ENCODE measurements at places on chromosomes 1 and 21.

DNA sequence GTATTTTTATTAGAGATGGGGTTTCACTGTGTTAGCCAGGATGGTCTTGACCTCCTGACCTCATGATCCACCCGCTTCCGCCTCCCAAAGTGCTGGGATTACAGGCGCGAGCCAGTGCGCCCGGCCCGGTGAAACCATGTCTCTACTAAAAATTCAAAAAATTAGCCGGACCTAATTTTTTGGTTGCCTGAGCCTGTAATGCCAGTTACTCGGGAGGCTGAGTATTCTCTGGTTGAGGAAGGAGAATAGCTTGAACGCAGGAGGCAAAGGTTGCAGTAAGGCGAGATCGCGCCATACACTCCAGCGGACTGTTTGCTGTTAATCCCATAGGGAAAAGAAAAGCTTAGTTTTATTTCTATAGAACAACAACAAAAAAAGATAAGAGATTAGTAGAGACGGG lies 29.9 kb upstream of the HJV start:
- DNase-seq = no peak

GRCh38 chr1:153548722-153549688 lies at the start of gene S100A3:
Gene S100A3 (minus strand): TSS chr1:153549258. CDS start chr1:153548485, 773 bp downstream.
- no peak for DNase-seq

- DNase-seq = no peak
Measured at GRCh38 chr1:244802041-244802440, 33.4 kb upstream of the COX20 start.

- no peak for DNase-seq
Measured at GRCh38 chr1:153049211-153049610, 8.1 kb downstream of the SPRR2A start.

GRCh38 chr1:193105821-193106177 lies 585 bp upstream of the GLRX2 start:
- DNase-seq = no peak

DNA sequence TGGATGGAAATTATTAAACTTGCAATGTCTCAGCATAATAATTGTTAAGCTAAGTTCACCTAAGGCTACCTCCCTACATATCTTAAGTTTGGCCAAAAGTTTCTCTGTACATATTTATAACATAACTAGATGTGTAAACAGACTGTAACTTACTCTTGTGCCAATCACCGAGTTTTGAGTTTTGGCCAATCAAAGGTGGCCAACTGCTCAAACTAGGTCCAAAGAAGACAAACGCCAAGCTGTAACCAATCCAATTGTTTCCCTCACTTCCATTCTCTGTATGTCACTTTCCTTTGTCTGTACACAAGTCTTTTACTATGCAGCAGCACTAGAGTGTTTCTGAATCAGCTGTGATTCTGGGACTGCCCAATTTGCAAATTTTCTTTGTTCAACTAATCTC lies 197.8 kb downstream of the LYPLAL1 start:
- no peak for DNase-seq

GRCh38 chr1:226904772-226905171 lies 34.4 kb downstream of the PSEN2 start:
- no peak for DNase-seq

GRCh38 chr1:224488806-224489499 lies 54.4 kb upstream of the WDR26 start:
- peak; percentile 29 for DNase-seq

GRCh38 chr1:24336075-24336474 lies 16.9 kb downstream of the GRHL3 start:
- no peak for DNase-seq

DNA sequence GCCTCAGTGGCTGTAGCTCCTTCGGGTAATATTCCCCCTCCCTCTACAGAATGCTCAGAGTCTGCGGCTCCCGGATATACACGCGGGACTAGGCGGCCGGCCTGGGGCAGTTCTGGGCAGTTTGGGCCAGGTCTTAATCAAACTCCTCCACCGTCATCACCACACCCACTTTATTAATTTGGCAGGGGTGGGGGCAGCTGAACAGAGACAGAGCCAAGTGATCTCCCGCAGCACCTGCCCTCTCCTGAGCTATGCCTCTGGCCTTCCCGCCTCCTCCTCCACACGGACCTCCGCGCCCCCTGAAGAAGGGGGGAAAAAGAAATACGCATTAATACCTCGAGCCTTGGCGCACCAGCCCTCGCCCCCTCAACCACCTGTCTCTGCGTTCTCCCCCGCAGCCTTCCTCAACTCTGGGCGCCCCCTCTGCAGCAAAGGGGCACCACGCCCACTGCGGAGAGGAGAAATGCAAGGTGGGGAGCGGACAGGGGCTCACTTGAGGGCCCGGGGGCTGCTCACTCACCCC lies 42.6 kb downstream of the CD34 start:
- DNase-seq = peak; percentile 35

GRCh38 chr1:110411173-110411735 lies 3.8 kb upstream of the LAMTOR5 start:
- DNase-seq = no peak

GRCh38 chr1:200275816-200276453 lies 133.9 kb downstream of the ZNF281 start:
- DNase-seq = no peak
